Activated T-cell treated with anti-CD3 and anti-CD28 coated beads, Interleukin-2, amount 50 U/mL, for 72 hours (primary cell): ENCODE measurements at places on chromosomes 1 and 21. TPM values are rescaled to one million over a fixed set of nuclear protein-coding genes. Genes with fewer than 3 reads are reported as not detected.

- DNase-seq = no peak
Measured at GRCh38 chr1:226650236-226650841, 88.7 kb downstream of the ITPKB start.

- DNase-seq = no peak
Measured at GRCh38 chr1:95408507-95409136, 174.6 kb downstream of the RWDD3 start.

DNA sequence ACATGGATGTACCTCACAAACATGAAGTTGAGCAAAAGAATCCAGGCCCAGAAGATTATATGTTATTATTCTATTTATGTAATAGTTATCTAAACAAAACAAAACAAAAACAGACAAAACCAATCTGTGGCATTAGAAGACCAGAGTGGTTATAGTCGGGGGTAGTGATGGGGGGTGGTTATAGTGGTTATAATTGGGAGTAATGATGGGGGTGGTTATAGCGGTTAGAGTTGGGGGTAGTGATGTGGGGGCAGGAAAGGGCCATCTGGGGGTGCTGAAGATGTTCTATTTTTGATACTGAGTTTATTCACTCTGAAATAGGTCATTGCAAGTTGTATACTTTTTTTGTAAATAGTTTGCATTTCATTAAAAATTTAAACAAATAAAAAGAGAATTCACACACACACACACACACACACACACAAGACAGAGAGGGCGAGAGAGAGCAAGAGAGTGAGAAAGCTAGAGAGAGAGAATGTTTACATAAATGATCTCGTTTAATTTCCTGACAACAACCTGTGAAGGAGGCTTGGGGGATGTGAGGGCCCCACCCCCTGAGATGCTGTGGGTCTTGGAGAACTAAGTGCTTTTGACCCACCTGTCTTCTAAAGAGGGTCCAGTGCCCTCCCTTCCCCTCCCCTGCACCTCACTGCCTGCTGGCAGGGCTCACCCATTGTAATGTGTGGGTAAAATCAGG lies 37.4 kb downstream of the RHOU start:
- no peak for DNase-seq

DNA sequence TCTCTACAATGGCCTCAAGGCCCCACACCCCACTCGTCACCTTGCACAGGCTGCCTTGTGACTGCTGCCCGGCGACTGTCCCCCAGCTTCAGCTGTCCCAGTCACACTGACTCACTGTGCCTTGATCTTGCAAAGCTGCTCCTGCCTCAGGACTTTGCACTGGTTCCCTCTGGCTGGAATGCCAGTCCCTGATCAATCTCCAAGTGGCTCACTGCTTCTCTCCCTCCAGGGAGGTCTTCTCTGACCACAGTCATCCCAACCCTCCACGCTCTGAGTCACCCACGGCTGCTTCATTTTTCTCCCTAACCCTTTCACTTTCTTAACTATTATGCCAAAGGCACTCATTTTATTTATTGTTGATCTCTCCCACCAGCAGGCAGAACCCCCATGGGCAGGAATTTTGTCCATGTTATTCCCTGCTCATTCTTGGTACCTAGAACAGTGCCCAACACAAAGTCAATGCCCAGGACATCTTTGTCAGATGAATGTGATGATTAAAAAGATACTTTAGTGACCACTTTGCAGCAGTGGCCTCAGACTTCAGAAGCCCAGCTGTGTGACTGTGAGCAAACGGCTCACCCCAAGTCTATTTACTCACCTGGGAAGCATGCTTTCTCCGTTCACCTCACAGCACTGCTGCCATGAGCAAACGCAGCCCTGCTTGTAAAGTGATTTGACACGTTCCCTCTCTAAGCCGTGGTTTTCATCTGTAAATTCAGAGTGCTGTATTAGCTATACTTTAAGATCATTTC lies 53.4 kb downstream of the ZBTB18 start:
- DNase-seq = no peak

DNA sequence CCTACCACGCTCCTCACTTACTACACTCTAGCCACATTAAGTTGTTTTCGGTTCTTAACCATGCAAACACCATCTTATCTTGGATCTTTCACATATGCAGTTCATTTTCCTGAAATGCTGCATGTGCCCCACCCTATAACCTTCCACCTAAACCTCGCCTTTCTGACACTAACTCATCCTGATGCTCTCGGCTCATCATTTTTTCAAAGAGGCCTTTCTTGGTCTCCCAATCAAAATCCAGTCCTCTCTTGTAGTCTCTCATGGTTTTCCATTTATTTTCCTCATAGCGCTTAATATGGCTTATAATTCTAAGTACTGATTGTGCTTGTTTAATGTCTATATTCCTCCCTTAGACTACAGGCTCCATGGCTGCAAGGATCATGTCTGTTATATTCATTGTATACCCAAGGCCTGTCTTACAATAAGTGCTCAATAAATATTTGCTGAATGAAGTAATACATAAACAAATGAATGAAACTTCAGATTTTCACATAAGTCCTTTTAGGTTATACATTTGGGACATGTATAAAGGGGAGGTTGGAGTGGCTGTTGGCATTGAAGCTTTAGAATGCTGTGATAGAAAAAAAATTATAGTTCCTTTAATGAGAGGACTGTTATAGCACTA lies 79.2 kb upstream of the CDC42BPA start:
- no peak for DNase-seq

Gene MEGF6
- total RNA-seq = 4.9 TPM

Gene ATP1A4
- not detected for total RNA-seq
